Aorta (tissue), 5 donors: ENCODE measurements at places on chromosomes 5 and 9. TPM values are rescaled to one million over a fixed set of nuclear protein-coding genes. Genes with fewer than 3 reads are reported as not detected.

The FOXI1 gene
- not detected for total RNA-seq

The TAF1L gene
- not detected for total RNA-seq

The GPX3 gene
- 1,257 TPM for total RNA-seq

The TSSK1B gene
- 0.18 TPM for total RNA-seq

The SLC34A3 gene
- not detected for total RNA-seq

The PCDHB8 gene
- total RNA-seq, result 4.1 TPM

The NR2F1-AS1 gene
- total RNA-seq, result 7.6 TPM

The LRRC19 gene
- not detected for total RNA-seq

The ARID3C gene
- not detected for total RNA-seq

The NRG2 gene
- total RNA-seq, result 0.81 TPM

The PCDHGC3 gene
- 67.3 TPM for total RNA-seq

The ERCC8 gene
- total RNA-seq, result 10.4 TPM

The PPP2R2B gene
- total RNA-seq, result 15.0 TPM

The SLIT3 gene
- 108 TPM for total RNA-seq

The SLC36A2 gene
- not detected for total RNA-seq

The PRDM9 gene
- not detected for total RNA-seq

The SLC6A7 gene
- total RNA-seq, result not detected

The KIF24 gene
- total RNA-seq, result 0.78 TPM

The HAPLN1 gene
- total RNA-seq, result 1.6 TPM

The OSMR gene
- total RNA-seq, result 164 TPM

The COL23A1 gene
- total RNA-seq, result 1.5 TPM
